ENCODE measurements at places on chromosomes 12 and 14. TPM values are rescaled to one million over a fixed set of nuclear protein-coding genes. Genes with fewer than 3 reads are reported as not detected.

Gene FOXN4
- not detected for total RNA-seq

Gene DLK1
- not detected for total RNA-seq

Gene CCDC184
- 0.12 TPM for total RNA-seq

Gene OTOGL
- total RNA-seq: not detected

Gene PLA2G1B
- not detected for total RNA-seq

Gene ENDOU
- total RNA-seq: not detected

Gene CELA1
- total RNA-seq: not detected
